ENCODE measurements at places on chromosomes 11 and 22.

GRCh38 chr11:19868281-19868821, 155.7 kb downstream of the NAV2 start:
- DNase-seq: no peak

DNA sequence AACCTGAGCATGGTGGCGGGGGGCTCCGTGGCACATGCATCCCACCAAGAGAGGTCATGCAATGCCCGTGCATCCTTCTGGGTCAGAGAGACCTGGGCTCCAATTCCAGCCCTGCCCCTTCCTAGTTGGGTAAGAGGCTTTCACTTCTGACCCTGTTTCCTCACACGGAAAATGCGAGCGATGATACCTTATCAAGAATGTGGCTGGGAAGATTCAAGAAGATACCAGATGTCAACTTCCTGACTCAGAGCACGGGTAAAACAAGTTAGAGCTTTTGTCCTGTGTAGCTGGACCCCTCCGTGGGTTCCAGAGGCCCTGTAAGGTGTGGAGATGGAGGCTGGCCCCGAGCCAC, 8.7 kb upstream of the DGKZ start:
- no peak for DNase-seq

DNA sequence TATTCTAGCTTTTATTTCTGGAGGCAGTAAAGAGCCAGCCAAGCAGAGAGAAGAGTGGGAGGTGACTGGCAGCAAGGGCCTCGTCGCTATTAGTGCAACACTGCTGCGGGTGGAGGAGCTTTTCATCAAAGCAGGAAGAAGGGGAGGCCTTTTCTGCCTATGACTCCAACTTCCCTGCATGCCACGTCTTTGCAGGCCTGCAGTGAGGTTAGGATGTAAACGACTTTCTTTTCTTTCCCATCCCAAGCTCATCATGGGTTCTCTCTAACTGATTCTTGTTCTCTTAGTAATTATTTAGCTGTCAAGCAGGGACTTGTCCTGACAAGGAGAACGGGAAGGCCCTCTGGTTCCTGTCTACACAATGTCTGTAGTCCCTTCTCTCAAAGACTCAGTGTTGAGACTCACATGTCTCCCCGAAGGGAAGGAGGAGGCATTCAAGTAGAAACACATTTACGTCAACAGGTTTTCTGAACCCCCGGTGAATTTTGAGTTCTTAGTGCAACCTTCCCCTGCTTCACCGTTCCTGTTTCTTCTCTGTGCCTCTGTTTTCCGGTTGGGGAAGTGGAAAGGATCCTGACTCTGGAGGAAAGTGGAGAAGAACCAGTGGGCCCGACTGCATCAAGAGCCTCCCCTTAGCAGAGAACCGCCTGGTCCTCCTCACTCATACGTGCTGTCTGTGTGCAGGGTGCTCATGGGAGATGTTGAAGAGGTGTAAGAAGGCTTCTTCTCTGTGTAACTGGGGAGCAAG, 56.9 kb downstream of the PACS1 start:
- DNase-seq: peak; percentile 80

DNA sequence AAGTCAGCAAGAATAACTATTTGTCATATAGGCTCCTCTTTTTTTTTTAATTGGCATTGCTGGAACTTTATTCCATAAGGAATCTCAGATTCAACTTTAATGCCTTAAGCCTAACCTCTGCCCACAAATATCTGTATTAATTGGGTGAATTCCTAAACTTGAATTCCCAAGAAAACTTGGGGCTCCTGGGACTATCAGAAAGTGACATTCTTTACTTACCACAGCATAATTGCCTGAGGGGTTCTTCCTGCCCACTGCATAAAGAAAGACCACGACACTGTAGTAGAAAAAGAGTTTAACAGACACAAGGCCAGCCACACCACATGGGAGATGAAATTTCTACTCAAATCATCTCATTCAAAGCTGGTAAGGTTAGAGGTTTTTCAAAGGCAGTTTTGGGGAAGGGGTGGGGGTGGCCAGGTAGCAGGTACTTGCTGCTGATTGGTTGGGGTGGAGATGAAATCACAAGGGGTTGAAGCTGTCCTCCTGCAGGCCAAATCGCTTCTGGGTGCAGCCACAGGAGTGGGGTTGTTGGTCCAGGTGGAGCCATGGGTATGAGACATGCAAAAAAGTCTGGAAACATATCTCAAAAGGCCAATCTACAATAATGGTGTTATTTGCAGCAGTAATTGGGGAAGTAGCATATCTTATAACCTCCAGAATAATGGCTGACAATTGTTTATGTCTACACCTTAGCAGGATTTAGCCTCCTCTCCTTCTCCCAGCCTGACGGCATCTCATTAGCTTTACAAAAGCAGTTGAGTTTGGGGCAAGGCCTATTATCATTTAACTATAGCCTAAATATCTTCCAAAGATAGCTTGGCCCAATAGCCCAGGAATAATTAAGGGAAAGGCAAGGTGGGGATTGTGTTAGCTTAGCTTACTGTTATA, 4.8 kb upstream of the NLRP10 start:
- no peak for DNase-seq

GRCh38 chr11:79525257-79525656, 84.4 kb upstream of the TENM4 start:
- no peak for DNase-seq

- peak; percentile 56 for DNase-seq
Observed at GRCh38 chr22:30574095-30574981, at the start of gene GAL3ST1. GAL3ST1 (minus strand) TSS chr22:30574665; CDS start chr22:30557392, 17,273 bp downstream.

All from renal cortical epithelial cell (primary cell).